T47D (cell line): ENCODE measurements at places on chromosomes 16 and 17.

GRCh38 chr16:85617948-85618347 is 4.8 kb downstream of the GSE1 start:
- peak; percentile 99 for DNase-seq

GRCh38 chr17:40775945-40776344 is 3.9 kb upstream of the KRT26 start:
- DNase-seq = no peak

- DNase-seq = no peak
These were observed 671.2 kb downstream of the CDH8 start for GRCh38 chr16:61364990-61365389.

GRCh38 chr17:30332057-30332542 is 1.8 kb downstream of the TMIGD1 start:
- DNase-seq = no peak

DNA sequence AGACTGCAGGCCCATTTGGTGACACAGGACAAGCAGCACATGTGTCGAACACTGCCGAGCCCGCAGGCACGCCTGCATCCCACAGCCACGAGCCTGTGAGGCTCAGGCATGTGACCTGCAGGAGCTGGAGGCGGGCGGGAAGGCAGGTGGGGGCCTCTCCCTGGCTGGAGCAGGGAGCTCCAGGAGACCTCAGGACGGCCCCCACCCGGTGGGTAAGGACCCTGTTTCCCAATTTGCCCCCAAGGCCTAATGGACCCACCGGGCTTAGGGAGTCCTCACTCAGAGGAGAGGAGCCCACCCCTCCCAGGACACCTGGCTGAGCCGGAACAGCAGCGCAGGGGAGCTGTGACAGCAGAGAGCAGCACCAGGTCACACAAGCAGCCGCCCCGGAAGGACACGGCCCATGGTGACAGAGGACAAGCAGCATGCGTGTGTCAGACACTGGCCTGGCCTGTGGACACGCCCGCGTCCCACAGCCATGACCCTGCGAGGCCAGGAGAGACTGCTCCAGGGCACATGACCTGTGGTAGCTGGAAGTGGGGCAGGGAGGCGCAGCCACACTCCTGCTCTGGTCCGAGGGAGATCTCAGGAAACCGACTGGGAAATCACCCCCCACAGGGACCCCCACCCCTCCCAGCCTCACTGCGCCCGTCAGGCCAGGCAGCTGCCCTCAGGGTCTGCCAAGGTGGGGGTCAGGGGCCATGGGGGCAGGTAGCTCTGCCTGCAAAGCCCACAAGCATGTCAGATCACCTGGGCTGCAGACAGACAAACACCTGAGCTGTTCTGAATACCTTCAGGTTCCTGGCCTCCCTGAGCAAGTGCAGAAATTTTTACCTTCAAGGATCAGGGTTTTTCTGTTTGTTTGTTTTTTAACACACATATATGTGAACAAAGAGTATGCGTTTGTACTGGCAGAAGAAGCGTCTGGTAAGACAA is 2.4 kb downstream of the SPSB3 start:
- DNase-seq = no peak

DNA sequence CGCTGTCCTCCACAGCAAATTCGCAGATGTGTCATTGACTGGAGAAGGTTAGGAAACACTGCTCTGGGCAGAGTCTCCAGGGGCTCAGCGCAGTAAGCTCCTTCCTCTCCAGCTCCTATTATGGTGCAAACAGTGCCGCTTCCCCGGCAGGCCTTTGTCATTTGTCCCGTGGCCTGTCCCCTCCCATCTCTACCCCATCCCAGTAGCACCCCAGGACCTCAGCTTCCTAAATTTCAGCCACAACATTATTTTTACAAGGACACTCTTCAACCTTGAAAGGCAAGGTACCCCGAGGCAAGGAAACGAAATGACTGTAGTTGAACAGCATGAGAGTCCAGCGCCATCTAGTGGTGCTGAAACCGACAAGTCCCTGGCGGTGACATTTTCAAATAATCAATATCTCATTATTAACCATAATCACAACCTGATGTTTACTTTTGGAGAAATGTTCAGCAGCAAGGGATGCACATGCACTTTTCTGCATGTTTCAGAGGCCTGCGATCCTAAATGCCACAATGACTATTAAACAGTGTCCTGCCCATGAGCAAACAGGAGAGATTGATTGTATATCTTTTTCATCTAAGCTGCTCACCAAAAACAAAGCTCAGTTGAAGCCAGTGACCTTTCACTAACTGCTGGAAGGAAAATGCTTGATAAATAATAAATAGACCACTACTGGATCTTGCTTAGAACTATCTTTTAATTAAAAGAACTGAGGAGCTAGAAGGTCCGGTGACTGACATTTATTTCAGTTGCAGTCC is 16.5 kb downstream of the MRPS23 start:
- DNase-seq = peak; percentile 87

DNA sequence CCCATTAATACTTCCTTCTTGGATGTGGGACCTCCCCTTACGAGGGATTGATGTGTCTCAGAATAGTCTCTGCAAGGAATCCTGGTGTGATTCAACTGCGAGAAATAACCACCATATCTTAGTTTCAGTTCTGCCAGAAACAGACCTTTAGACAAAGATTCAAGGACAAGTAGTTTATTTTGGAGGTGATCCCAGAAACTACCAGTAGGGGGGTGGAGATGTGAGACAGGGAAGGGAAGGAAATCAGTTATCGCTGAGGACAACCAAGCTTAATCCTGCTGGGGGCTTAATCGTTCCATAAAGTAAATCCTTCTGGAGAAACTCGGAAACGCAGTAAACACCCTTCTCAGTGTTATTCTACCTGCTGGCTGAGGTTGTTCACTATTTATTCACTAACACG is 5.0 kb upstream of the SDR42E1 start:
- DNase-seq = peak; percentile 55
